Tongue (tissue), 3 donors: ENCODE measurements at places on chromosomes 11 and 22.

DNA sequence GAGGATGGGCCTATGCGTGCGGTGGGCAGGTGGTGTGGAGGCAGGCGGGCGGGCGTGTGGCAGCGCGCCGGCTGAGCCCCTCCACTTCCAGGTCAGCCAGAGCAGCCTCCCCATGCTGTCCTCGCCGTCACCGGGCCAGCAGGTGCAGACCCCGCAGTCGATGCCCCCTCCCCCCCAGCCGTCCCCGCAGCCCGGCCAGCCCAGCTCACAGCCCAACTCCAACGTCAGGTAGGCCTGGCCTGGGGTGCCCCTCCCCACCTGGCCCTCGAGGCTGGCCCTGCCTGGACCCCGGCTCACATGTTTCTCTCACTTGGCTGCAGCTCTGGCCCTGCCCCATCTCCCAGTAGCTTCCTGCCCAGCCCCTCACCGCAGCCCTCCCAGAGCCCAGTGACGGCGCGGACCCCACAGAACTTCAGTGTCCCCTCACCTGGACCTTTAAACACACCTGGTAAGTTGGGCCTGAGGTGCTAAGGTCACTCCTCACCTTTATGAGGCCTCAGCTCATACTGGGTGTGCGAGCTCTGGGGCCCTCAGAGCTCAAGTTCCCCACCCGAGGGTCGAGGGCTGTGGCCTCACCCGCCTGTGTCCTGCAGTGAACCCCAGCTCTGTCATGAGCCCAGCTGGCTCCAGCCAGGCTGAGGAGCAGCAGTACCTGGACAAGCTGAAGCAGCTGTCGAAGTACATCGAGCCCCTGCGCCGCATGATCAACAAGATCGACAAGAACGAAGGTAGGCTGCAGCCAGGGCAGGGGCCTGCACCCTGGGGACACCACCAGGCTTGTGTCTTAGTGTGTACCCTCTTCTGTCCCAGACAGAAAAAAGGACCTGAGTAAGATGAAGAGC is 75.3 kb downstream of the MED15 start:
- DNase-seq = no peak

GRCh38 chr11:71568704-71569349 is 3.5 kb downstream of the KRTAP5-10 start:
- peak; percentile 84 for DNase-seq

GRCh38 chr11:116512841-116513240 is 259.9 kb downstream of the BUD13 start:
- no peak for DNase-seq

DNA sequence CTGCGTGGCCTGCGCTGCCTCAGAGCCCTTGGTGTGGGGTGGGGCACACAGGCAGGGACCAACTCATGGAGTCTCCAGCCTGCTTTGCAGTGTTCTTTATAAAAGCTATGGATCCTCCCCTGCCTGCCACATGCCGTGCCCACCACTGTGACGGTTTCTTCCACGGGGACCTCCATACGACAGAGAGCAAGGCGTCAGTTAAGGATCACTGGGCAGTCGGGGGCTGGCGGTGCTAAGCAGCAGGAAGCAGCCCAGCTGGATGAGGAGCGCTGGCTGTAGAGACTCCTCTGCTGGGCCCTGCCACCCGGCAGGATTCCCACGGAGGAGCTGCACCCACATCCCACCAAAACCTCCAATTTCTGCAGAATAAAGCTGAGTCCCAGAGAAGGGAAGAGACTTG is 23.1 kb upstream of the EFCAB6 start:
- DNase-seq = no peak

- DNase-seq = peak; percentile 83
Observed at GRCh38 chr11:115169251-115169650, 335.0 kb downstream of the CADM1 start.

GRCh38 chr22:33163815-33164214 is 105.6 kb upstream of the SYN3 start:
- DNase-seq = no peak
